ENCODE measurements at places on chromosomes 2 and 18. TPM values are rescaled to one million over a fixed set of nuclear protein-coding genes. Genes with fewer than 3 reads are reported as not detected.

The TDRD15 gene
- total RNA-seq = not detected

The CACNB4 gene
- 1.3 TPM for total RNA-seq

The PLA2R1 gene
- total RNA-seq = 50.0 TPM

The PLCL1 gene
- 18.6 TPM for total RNA-seq

The BMP10 gene
- total RNA-seq = not detected

The RNU2-63P gene
- not detected for total RNA-seq

The CFC1 gene
- not detected for total RNA-seq

The DPP4 gene
- 110 TPM for total RNA-seq

The POLE4 gene
- total RNA-seq = 24.4 TPM

The DNAJC5G gene
- total RNA-seq = not detected

The IL36B gene
- total RNA-seq = not detected

The ANKRD62 gene
- not detected for total RNA-seq

The ADD2 gene
- 0.06 TPM for total RNA-seq

The FNDC4 gene
- total RNA-seq = 87.1 TPM

The TNFRSF11A gene
- total RNA-seq = 1.5 TPM

The MROH2A gene
- not detected for total RNA-seq

The KYNU gene
- total RNA-seq = 0.92 TPM

The EMILIN1 gene
- total RNA-seq = 292 TPM

The CHCHD5 gene
- 6.7 TPM for total RNA-seq

The RAB31 gene
- 73.6 TPM for total RNA-seq

Data from aortic smooth muscle cell (primary cell).